ENCODE measurements at places on chromosomes 3 and 15.

DNA sequence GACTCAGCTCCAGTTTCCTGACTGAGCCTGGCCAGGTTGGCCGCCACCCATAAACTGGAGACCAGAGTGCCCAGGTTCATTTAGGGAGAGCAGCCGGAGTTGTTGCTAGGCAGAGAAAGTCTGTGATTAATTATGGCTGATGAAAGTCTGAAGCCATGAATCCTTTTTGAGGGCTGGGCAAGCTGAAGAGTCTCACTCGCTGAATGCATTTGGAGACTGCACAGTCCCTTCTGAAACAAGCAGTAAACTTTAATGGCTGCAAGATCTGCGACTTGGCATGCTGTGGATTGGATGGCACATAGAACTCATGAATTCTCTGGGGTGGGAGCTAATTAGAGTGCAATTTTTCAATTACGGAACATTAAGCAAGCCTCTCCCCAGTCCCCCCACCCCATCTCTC lies 282.1 kb downstream of the RPLP1 start:
- DNase-seq, result no peak

DNA sequence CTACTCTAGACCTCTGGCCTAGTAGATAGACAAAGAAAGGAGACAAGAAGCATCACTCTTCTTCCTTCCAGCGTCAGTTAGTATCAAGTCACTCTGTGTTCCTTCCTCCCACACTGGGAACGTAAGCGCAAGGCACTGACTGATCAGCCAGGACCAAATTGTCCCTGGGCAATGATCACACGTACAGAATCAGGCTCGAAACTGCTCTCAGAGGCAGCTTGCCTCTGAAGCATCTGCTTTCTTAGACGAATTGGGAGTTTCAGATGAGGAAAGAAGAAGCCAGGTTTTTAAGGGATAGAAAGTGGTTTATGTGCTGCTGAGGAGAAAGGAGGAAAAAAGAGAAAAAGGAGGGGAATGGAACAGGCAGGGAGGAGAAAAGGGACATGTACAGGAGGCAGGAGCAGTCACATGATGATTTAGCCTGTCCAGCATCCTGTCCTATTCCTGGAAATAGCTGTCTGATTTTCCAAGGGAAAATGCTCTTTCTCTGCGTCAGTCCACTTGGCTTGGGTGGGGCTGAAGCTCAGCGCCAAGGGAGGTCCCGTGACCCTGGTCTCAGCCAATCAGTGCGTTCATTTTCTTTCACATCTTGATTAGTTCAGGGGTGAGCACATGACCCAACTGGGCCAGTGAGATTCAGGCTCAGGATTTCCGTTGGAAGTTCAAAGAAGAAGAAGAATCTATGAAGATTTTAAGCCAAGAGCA lies 102.0 kb upstream of the PRICKLE2 start:
- DNase-seq, result peak; percentile 1

- no peak for DNase-seq
Observed at GRCh38 chr15:77827860-77828259, 195.1 kb upstream of the LINGO1 start.

- no peak for DNase-seq
Observed at GRCh38 chr3:87361956-87362355, 85.6 kb upstream of the POU1F1 start.

GRCh38 chr3:89340408-89340807 lies 233.0 kb downstream of the EPHA3 start:
- no peak for DNase-seq

- DNase-seq, result no peak
Observed at GRCh38 chr3:74436184-74436583, 178.3 kb downstream of the CNTN3 start.

DNA sequence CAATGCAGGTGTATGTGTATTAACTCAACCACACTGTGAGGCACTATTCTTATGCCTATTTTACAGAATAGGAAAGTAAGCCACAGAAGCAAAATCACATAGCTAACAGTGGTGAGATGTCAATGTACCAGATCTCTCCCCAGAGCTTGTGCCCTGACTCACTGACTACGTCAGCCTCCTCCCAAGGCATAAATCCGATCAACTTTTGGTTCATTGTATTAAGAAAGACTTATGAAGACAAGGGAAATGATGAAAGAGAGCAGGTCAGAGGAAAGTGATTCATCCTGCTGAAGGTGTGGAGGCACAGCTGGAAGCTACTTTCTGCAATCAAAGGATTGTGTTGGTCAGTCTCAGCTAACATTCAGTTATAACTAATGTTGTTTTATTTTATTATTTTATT lies 33.0 kb upstream of the SV2B start:
- DNase-seq, result no peak

GRCh38 chr3:51371943-51372557 lies 13.0 kb upstream of the MANF start:
- peak; percentile 53 for DNase-seq

DNA sequence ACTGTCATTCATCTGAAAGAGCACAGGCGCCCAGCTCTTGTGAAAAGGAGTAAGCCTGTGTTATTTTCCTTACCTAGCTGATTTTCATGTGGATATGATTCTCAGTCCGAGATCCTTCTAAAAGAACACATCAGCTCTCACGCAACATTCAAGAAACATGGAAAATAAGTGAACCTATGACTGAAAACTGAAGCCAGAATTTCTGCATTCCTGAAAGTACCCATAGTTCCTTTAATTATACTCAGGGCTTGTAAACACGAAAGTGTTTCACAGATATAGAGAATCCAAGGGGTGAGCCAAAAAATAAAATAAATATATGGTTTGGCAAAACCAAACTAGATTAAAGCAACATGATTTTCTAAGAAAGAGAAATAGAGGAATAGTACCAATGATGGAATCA lies 100.8 kb upstream of the CHMP2B start:
- DNase-seq, result no peak

- peak; percentile 59 for DNase-seq
Observed at GRCh38 chr15:31461911-31462480, 135.4 kb downstream of the KLF13 start.

GRCh38 chr15:90044916-90045371 lies 43.8 kb downstream of the ZNF710 start:
- no peak for DNase-seq

DNA sequence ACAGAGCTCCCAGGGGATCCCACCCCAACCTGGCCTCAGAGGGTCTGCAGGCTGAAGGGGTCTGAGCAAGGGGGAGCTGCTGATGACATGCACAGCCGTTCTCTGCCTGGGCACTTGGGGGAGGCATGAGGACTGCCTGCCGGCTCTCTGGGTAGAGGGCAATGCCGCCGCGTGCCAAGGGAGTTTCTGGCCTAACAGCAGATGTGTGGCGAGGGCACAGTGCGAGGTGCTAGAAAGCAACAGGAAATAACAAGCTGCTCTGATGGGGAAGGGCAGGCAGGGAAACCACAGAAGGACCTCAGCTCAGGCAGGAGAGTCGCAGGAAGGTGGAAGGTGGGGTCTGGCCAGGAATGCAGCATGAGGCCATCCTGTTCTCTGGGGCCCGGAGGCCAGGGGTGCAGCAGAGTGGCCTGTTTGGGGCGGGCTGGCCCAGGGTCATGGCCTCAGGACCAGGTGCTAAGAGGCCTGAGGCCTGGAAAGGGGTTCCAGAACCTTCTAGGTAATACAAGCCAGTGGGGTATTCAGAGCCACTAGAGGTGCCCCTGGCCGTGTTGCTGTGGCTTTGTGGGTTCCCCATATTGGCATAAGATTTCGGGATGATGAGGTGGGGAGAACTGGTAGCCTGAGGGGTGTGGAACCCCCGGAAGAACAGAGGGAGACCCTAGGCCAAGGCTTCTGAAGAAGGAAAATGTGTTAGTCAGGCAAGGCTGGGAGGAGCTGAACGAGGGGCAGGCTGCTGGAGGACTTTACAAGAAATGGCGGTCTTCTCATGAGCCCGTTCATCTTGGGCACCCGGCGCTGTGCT lies 41.2 kb downstream of the RGMA start:
- no peak for DNase-seq

GRCh38 chr3:116980099-116980498 lies 270.5 kb downstream of the TUSC7 start:
- no peak for DNase-seq

- DNase-seq, result peak; percentile 45
Observed at GRCh38 chr3:46695177-46695961, 1.9 kb upstream of the ALS2CL start.

DNA sequence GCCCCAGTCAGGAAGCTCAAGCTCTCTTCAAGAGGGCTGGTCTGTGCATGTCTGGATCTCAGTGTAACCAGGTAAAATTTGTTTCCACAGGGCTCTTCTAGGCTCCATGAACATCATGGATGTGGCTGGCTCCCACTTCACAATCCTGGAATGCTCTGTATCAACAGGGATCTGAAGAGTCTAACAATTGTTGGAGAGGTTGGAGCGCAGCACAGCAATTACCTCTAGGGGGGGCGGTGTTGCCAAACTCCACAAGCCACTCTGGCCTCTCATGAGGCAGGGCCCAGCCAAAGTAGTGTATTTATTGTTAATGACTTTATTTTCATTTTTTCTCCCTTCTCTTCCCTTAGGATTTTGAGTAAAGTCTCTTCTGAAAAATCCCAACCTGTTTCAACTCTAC lies 6.1 kb upstream of the EIF2B5 start:
- DNase-seq, result peak; percentile 38

DNA sequence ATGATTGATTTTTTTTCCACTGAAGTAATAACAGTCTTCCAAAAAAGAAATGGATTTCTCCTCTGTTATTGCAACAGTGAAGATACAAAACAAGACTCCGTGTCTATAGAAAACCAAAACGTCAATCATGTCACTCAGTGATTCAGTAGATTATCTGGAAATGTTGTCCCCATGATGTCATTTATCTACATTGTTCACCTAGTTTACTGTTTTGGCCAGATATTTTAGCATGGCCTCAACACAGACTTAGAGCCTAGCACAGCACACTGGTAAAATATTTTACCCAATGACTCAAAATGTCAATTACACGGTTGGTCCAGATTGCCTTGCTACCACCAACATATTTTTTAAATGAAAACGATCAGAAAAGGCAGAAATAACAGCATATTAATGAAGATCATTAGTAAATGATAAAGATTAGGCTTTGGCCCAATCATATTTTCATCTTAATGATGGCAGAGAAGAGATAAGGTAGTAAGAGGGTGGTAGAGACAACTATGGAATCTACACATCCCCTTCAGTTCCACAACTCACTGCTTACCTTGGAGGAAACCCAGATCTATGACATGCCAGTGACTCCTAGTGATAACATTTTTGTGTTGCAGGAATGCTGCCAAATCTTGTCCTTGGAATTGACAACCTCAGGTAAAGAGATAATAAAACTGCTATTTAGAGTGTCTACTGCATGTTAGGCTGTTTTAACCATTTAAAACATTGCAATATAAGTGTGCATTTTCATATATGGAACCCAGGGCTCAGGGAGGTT lies 347.7 kb upstream of the ARPP21 start:
- no peak for DNase-seq

- peak; percentile 91 for DNase-seq
Observed at GRCh38 chr15:89335298-89336041, 846 bp upstream of the POLG start.

- peak; percentile 61 for DNase-seq
Observed at GRCh38 chr15:43204016-43204901, 16.6 kb downstream of the EPB42 start.

GRCh38 chr15:100728371-100729201 lies 126.2 kb downstream of the ASB7 start:
- no peak for DNase-seq

- no peak for DNase-seq
Observed at GRCh38 chr15:42267286-42267685, 5.7 kb upstream of the GANC start.

DNA sequence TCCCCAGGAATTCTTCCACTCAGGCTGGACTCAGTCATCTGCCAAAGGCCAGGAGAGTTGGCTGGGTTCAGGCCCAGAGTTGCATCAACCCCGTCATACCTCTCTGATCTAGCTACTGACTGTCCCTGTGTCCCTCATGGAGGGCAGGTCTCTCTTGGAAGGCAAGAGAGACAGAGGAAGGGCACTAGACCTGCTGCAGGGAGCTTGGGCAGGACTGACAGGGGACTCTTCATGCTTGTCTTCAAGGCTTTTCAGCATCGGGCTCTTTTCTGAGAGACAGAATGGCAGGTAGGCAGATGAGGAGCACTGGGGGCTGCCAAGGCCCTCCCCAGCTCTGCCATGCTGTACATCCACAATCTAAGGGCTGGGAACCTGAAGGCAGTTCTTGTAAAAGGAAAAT lies 140.1 kb upstream of the MRPS22 start:
- no peak for DNase-seq

Measured in NAMALWA (cell line).